Activated CD4-positive, alpha-beta T cell treated with anti-CD3 and anti-CD28 coated beads for 4 hours (primary cell): ENCODE measurements at places on chromosomes 7 and 10.

DNA sequence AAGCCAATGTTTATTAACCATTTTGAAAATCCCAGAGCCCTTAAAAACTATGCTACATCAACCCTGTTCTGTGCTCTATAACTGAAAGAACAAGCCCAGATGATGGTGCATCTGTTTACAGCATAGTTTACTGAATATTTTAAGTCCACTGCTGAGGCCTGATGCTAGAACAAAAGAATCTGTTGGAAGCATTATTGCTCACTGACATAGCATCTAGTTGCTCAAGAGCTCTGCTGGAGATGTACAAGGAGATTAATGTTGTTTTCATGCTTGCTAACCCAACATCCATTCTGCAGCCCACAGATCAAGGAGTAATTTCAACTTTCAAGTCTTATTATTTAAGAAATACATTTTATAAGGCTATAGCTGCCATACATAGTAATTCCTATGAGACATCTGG, 181.3 kb upstream of the FEZF1 start:
- no peak for DNase-seq

DNA sequence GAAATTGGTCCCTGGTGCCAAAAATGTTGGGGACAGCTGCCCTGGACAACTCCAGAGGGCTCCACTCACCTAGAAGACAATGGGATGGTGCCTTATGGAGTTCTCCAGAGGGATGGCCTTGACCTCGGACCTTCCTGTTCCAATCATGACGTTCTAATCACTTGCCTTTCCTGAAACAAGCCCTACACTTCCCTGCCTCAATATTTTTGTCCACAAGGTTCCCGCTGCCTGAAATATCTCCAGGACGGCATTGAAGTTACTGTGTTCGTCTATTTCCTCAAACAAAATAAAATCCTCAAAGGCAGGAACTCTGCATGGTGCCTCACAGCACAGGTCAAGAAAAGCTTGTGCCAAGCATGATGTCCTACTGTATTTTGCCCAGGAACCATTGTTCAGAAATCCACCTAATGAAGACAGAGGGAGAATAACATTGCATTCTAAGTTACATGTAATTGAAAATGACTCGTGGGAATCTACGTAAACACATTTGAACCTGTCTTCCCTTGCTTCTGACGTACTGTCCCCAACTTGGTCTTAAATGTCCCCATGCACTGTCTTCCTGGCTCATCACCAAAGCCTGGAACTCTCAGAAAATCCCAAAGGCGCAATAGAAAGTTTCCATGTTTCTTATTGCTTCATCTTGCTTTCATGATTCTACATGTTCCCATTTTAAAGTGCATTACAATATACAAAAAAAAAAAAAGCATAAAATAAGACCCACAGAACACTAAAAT, 342.3 kb upstream of the NRP1 start:
- DNase-seq = no peak

- DNase-seq = no peak
Observed at GRCh38 chr7:105621617-105622016, 40.3 kb upstream of the EFCAB10 start.

GRCh38 chr7:80825499-80825898, 93.4 kb downstream of the SEMA3C start:
- DNase-seq = no peak

- DNase-seq = no peak
Observed at GRCh38 chr7:47571331-47572093, 10.4 kb downstream of the TNS3 start.

GRCh38 chr7:29609162-29610037, 45.8 kb downstream of the PRR15 start:
- DNase-seq = no peak

DNA sequence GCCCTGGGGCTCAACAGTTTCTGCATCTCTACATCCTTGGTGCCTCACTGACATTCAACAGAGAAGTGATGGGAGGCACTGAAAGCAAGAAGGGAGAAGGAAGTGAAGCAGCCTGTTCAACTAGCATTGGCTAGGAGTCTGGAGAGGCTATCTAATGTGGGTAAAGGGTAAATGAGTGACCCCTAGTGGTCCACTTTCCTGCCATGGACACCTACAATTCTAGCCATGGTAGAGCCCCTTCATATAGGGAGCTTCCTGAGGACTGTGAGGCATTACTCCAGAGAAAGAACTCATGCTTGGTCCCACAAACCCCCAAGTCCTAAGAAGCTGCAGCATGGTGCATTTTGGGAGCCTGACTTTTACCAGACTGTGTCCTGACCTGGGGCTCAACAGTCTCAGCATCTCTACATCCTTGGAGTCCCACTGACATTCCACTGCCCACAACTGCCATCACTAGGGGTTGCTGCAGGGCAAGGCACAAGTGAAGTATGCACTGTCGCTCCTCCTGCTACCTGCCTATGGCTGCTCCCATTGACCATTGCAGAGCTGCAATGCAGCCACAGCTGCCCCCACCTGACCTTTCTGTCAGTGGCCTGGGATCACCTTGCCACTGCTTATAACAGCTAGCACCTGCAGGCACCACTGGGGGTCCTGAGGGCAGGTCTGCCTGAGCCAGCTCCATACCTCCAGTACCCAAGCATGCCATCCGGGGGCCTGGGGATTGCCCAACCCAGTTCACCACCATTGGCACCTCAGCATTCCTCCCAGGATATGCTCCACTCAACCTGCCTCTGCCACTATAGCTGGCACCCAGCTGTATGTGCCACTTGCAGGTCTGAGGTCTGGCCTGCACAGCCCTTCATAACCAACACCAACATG, 44.1 kb upstream of the CDK6 start:
- no peak for DNase-seq

DNA sequence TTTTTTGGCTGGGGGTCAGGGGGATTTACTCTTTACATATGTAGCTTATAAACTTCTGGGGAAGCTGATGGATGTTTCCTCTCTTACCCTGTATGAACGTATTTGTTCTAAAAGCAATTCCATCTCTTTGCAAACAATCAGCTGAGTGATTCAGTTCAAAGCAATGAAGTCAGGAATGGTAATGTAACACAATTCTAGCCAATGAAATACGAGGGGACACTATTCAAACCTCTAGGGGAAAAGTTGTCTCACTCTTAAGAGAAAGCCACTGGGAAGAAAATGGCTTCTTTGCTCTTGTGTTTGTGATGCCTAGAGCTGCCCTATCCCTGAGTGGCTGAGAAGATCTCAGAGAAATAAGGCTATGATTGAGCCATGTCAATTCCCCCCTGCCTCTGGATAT, 134.8 kb upstream of the SEMA3C start:
- DNase-seq = no peak

- no peak for DNase-seq
Observed at GRCh38 chr7:92425311-92425947, 21.9 kb upstream of the GATAD1 start.

GRCh38 chr10:6973899-6974298, 393.8 kb upstream of the PRKCQ start:
- DNase-seq = no peak

DNA sequence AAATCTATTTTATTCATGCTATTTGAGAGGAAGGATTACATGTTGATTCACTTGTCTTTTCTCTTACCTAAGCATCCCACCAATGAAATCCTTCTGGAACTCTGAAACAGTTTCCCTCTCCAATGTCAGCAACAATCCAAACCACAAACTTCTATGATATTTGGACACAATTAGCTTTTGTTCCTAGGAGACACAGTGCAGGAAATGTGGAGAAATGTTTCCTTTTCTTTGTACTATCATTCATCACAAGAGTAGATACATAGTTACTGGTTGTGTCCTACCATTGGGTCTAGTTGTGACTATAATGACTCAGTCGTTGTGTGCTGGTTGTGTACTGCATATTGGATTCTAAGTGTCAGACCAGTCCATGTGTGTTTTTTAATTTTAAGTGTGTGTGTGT, 156.8 kb upstream of the MAGI2 start:
- DNase-seq = no peak

- DNase-seq = no peak
Observed at GRCh38 chr7:110839866-110840265, 251.1 kb upstream of the LRRN3 start.

DNA sequence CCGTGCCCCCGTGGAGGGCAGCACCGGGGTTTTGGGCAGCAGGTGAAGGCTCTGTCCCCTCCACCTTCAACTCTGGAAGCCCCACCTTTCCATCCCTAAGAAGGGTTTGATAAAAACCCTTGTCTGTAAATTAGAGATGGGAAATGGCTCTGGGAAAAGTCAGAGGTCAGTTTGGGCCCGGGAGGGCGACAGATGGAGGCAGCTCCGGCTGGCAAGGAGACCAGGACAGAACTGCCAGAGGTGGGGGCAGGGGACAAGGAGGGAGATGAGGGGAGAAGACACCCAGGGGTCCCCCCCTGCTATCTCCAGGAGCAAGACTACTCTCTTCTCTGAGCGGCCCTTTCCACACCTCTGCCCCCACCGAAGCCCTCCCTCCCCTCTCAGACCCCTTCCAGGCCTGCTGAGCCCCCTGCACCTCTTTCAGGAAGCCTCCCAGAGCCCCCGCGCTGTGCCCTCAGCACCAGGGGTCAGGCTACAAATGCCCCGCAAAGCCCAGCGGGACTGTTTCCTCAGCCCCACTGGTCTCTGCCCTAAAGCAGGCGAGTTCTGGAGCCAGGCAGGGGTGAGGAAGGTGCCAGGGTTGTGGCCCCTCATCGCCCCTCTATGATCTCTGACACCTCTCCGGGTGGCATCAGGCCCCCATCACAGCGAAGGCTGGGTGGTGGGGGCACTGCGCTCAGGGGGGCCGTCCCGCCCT, 980 bp upstream of the SH2B2 start:
- DNase-seq = no peak

DNA sequence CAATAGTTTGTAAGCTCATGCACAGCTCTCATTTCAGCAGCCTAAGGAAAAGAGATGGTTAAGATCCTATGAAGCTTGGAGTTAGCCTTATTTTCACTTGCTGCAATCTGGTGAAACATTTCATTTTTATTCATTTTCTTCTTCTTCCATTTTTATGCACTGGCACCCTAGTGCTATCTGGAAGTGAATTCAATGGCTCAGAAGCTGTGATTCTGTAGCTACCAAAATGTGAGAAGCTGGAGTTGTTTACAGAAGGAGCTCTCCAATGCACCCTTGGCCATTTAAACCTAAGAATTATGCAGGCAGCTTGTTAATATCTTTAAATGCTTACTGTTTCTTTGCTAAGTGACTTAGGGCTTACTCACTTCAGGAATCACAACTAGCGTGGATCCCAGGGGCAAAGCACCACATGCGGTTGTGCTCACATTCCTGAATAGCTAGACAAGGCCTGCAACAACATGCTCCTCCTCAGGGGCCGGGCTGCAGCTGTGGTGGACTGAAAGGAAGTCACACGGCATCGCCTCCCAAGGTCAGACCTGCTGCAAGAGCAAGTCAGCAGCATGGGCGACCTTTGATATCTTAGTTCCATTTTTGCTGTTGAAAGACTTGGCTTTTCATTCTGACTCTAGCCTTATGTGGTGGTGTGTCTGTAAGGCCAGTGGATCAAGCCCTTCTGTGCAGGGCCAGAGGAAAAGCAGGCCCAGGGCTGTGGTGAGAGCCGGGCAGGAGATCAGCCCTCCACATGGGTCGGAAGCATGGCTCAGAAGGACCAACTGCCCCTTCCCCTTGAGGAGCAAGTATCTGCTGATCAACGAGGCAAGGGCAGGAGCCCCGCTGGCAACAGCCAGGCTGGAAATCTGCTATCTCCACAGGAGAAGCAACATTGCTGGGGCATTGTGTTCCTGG, 91.9 kb upstream of the MBL2 start:
- DNase-seq = no peak

- DNase-seq = no peak
Observed at GRCh38 chr10:59271160-59271559, 91.2 kb downstream of the FAM13C start.

- DNase-seq = no peak
Observed at GRCh38 chr7:106306256-106306655, 21.5 kb upstream of the NAMPT start.

DNA sequence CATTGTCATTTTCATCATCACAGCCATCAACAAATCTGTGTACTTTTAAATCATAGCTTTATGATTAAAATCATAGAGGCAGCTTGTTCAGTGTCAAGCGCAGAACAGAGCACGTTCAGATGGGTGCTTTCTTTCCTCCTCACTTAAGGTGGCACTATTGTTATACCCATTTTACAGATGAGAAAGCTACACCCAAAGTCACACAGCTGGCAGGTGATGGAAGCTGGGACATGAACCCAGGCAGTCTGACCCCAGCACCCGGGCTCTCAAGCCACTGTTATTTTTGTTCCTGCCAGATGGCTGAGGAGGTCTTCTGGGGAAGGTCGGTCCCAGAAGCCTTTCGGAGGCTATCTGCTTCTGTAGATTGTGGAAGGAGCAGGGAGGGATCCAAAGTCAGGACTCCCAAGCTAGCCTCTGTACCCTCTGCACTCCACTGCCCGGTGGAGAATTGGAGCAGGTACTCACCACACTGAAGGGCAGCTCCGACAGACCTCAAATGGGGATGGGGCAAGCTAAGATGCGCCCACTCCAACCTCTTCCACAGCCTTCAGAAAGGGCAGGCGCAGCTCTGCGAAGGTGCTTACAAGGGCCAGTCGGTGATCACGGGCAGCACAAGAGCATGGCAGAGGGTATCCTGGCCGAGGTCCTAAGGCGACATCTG, 610 bp downstream of the AVPI1 start:
- no peak for DNase-seq

GRCh38 chr10:95755511-95756004, 405 bp upstream of the ENTPD1 start:
- DNase-seq = no peak

DNA sequence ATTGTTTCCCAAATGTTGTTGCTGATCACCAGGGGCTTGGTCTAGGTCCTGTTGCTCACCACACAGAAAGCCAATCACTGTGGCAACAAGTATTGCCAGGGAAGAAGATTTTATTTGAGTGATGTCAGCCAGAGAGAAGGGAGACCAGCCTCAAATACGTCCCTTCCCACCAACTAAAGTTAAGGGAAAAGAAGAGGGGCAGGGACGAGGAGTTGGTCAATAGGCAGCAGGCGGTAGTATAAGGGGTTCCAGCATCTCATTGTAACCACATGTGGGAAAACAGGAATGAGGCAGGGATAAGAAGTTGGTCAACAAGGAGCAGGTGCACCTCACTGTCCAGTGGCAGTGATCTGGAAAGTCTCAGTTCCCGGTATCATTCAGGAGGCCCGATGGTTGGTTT, 138.9 kb upstream of the KCNMA1 start:
- no peak for DNase-seq

DNA sequence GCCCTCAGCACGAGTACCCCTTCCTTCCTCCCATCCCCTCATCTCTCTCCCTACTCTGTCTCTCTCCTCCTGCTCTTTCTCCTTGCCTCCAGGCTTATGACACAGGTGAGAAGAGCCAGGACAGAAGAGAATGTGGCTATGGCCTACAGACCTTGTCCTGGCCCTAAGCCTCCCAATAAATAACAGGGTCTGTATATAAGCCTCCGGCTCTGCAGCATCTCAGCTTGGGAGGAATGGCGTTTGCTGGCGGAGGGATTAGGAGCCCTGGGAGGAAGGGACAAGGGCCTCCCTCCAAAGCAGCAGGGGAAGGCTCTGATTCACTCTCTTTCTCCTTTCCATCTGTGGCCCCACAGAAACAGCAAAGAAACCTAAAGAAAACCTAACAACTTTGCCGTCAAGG, 45.8 kb downstream of the COL13A1 start:
- DNase-seq = no peak

GRCh38 chr10:96053985-96054384, 10.6 kb downstream of the CCNJ start:
- DNase-seq = no peak
